ENCODE measurements at places on chromosomes 11 and 22. TPM values are rescaled to one million over a fixed set of nuclear protein-coding genes. Genes with fewer than 3 reads are reported as not detected.

- no peaks in the 10 kb centered on the region for H3K4me1 ChIP-seq
- no peak overlapping the region for H3K27ac ChIP-seq
Observed at GRCh38 chr22:43567691-43568324, 156.0 kb downstream of the MPPED1 start.

GRCh38 chr11:58866788-58867187 is 22.3 kb upstream of the GLYATL2 start:
- H3K4me1 ChIP-seq = no peaks in the 10 kb centered on the region
- no peaks in the 10 kb centered on the region for H3K27me3 ChIP-seq
- no peak overlapping the region for H3K27ac ChIP-seq
- no peak overlapping the region for H3K4me3 ChIP-seq

- H3K4me3 ChIP-seq = peak overlapping the region; percentile 7
- peak overlapping the region; percentile 68 for H3K27ac ChIP-seq
- peaks cover 9% of the 10 kb centered on the region for H3K27me3 ChIP-seq
- peaks cover 37% of the 10 kb centered on the region for H3K36me3 ChIP-seq
Observed at GRCh38 chr11:119315131-119316015, 1.6 kb downstream of the MCAM start.

DNA sequence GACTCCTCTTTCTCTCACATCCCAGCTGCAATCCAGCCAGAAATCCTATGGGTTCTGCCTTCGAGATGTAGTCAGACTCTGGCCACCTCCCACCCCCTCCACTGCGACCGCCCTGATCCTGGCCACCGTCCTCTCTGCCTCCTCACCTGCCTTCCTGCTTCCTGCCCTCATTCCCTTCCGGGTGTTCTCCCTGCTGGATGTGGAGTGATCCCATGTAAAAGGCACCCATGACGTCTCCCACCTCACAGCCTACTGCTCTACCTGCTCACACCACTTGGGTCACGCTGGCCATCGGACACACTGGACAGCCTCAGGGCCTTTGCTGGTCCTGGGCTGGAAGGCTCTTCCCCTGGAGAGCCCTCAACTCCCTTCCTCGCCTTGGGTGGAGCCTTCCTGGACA is 33.7 kb upstream of the CD5 start:
- no peak for DNase-seq
- H3K4me3 ChIP-seq = no peak overlapping the region

GRCh38 chr11:40235841-40236240 is 1223.6 kb downstream of the LRRC4C start:
- H3K4me1 ChIP-seq = no peaks in the 10 kb centered on the region
- no peak overlapping the region for H3K4me3 ChIP-seq
- H3K36me3 ChIP-seq = no peaks in the 10 kb centered on the region
- no peaks in the 10 kb centered on the region for H3K27me3 ChIP-seq
- DNase-seq = no peak
- H3K27ac ChIP-seq = no peak overlapping the region

The DEFB131B gene
- not detected for polyA plus RNA-seq

The CADM1 gene
- polyA plus RNA-seq = 8.5 TPM
